ENCODE measurements at places on chromosomes 1 and 21.

- no peak for DNase-seq
Observed at GRCh38 chr1:43340559-43340958, 2.9 kb downstream of the MPL start.

DNA sequence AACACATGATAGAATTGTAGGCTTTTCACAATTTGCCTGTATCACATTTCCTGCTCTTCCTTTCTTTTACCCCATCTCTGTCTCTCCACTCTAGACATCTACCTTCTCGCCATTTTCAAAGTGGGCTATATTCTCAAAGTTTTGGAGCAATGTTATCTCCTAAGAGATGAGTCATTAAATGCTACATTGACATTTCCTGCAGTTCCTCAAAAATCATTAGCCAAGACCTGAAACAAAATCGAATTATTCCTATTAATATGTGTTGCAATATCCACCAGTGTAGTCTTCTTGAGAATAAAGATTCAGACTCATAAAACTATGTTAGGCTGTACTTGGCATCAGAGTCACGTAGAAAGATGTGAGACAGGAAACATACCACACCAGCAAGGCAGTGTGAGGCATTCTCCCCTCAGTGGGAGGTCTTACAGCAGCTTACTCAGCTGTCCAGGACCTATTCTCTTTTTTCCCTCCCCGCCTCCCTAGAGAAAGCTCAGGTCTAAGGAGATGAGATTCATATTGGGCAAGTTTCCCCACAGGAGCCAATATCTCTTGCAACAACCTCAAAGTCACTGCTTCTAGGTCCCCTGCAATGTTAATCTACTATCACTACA, 38.8 kb downstream of the FRRS1 start:
- no peak for DNase-seq

GRCh38 chr1:65456481-65456880, 36.0 kb downstream of the LEPR start:
- no peak for DNase-seq

GRCh38 chr1:30275926-30276764, 447.2 kb downstream of the MATN1 start:
- no peak for DNase-seq

- no peak for DNase-seq
Observed at GRCh38 chr1:27152829-27153548, 1.9 kb downstream of the SLC9A1 start.

DNA sequence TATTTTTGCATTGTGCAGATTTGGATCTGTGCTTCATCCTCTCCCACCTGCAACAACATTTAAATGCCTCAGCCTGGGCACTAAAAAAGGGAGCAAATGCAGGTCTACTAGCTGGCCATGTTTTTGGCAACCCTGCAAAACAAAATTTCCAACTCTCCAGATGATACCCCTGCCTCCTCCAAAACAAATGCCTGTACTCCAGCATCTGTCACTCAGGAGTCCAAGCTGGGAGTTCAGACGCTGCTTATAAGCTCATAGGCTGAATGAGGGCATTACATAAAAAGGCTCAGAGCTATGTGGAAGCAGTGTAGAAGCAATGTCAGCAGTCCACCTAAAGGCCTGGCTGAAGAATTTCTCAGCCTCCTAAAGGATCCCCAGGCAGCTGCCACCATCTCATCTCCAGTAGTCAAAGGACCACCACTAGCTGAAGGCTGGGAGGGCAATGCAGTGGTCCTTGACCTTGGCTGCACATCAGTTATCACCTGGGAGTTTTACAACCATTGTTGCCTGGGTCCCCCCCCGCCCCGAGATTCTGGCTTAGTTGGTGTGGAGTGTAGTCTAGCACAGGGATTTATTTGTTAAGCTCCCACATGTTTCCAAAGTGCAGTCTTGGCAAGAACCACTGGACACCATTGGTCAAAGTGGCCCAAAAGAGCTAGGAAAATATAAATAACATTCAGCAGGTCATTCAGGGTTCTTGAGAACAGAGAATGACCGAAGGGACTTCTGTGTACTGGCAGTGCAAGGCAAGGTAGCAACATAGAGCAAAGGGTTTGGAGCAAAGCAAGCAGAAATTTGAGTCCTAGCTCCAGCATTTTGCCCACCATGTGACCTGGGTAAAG, 57.2 kb downstream of the ITPKB start:
- DNase-seq: no peak

- no peak for DNase-seq
Observed at GRCh38 chr21:15249285-15249993, 184.6 kb upstream of the NRIP1 start.

GRCh38 chr1:63703701-63704107, 70.1 kb upstream of the ROR1 start:
- DNase-seq: no peak

DNA sequence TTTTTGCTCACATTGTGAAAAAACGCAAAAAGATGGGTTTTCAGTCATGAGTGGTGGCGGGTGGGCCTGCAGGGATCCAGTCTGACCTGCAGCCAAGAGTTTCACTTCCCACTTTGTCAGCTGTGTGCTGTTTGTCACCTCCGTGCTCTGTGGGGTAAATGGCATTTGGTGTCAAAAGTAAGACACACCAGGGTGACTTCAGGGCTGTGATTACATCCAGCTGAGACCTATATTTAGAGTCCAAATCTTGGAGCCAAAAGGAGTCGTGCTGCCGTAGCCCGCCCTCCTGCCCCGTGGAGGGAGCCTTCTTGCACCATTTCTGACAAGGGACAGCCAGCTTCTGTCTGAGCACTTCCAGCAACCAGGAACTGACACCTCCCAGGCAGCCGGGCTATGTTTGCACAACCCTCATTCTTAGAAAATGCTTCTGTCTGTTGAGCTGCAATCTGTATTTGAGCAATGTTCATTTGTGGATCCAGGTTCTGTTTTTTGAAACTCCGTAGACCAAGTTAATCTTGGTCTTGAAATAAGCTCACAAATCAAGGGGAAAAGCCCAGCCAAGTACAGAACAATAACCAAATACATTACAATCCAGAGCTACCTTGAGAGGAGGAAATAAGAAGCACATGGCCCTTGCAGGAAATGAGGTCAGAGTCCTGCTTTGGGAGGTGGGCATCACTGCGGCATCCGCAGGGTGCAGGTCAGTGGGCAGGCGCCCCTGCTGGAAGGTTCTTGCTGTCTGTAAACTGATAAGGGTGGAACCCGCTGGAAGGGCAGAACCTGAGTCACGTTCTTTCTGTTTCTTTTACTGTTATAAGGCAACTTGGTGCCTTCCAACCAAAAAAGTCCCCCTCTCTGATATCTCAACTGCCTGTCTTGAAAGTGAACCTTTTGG, 14.4 kb downstream of the ABCG1 start:
- DNase-seq: no peak

DNA sequence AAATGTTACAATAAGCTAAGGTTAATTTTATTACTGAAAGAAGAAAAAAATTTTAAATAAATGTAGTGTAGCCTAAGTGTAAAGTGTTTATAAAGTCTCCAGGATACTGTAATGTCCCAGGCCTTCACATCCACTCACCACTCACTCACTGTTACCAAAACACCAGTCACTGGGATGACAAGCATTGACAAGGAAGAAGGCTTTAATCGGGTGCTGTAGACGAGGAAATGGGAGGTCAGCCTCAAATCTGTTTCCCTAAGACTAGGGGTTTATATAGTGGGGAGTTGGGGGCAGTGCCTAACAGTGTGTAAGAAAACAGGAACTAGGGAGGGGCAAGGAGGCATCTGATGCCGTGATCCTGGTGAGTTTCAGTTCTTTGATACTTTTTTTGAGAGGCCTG, 69.4 kb downstream of the CHRM3 start:
- no peak for DNase-seq

GRCh38 chr1:17199267-17200044, 5.5 kb upstream of the PADI1 start:
- no peak for DNase-seq

DNA sequence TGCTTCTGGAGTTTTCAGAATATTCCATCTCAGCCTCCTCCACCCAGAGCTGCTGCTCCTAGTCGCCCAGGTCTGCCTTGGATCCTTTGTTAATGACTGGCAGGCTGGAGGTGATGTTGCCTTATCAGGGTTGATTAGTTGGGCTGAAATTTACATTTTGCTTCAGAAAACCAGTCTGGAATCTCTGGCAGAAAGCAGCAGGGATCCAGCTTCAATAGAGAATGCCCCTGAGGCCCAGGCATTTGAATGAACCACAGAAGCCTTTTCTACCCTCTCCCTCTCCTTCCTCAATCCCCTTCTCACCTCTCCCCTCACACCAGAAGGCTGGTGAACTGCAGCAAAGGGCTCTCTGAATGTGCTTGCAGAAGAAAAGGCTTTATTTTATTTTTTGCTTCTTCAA, 83.2 kb downstream of the PLXNA2 start:
- DNase-seq: no peak

- no peak for DNase-seq
Observed at GRCh38 chr1:28239004-28239403, 3.1 kb downstream of the ATP5IF1 start.

DNA sequence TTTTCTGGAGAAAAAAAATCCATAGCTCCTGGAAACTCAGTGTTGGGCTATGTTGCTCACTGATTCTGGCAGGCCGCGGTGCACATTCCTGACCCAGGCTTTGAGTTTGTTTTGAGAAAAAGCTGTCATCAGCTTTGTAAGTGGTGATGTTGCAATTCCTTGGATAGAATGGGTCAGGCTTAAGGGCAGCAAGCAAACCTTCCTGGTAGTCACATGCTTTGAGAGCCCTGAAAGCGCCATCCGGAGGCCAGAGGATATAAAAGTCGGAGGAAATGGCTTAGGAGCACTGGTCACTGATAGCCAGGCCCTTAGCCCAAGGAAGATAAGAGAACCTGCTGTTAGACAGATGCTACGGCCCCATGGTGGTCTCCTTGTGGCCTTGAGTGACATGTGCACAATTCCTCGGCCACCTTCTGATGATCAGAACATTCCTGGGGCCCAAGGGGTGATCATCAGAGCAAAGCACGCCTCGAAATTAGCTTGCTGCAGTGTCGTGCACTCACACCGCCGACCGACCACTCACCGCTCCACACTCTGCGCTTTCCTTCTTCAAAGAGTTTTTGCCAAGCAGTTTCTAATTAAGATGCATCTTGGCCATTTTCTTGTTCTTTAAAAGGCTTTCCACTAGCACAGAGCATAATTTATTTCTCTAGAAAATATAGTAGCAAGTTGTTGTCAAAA, 78.6 kb downstream of the MAN1C1 start:
- peak; percentile 46 for DNase-seq

DNA sequence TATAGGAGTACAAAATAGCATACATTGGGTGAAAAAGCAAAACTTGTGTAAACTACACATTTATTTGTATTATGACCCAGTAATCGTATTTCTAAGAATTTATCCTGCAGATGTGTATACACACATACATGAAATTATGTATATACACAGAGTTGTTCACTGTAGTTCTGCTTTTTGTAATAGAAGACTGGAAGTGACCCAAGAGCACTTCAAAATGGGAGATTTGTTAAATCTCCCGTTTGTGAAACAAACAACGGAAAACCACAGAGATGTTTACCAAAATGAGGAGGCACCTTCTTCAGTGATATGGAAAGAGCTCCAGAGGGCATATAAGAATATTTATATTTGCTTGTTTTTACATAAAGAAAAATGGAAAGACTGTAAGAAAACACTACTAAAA, 18.0 kb upstream of the MNDA start:
- no peak for DNase-seq

DNA sequence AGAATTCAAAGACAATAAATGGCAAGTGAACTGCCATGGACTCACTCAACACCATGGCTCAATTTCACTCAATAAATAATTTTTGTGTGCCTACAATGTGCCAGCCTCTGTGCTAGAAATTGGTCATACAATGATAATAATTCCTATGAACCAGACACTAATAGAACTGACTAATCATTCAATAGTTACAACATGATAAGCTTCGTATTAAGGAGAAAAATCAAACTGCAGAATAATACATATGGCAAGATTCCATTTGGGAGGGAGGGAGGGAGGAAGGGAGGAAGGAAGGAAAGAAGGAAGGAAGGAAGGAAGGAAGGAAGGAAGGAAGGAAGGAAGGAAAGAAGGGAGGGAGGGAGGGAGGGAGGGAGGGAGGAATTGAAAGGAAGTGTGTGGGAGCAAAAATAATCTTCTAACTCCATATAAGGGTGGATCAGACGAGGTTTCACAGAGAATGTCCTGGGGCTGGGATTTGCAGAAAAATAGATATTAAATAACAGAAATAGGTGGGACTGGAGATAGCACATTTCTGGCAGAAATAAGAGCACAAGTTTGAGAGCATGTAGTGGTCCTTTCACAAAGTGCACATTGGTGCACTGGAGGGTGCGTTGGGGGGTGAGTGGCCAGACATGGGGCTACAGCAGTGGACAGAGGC, 52.9 kb downstream of the JAK1 start:
- no peak for DNase-seq

- no peak for DNase-seq
Observed at GRCh38 chr1:54569339-54569738, 21.3 kb downstream of the ACOT11 start.

- DNase-seq: no peak
Observed at GRCh38 chr21:37710546-37711285, 205.5 kb downstream of the KCNJ6 start.

DNA sequence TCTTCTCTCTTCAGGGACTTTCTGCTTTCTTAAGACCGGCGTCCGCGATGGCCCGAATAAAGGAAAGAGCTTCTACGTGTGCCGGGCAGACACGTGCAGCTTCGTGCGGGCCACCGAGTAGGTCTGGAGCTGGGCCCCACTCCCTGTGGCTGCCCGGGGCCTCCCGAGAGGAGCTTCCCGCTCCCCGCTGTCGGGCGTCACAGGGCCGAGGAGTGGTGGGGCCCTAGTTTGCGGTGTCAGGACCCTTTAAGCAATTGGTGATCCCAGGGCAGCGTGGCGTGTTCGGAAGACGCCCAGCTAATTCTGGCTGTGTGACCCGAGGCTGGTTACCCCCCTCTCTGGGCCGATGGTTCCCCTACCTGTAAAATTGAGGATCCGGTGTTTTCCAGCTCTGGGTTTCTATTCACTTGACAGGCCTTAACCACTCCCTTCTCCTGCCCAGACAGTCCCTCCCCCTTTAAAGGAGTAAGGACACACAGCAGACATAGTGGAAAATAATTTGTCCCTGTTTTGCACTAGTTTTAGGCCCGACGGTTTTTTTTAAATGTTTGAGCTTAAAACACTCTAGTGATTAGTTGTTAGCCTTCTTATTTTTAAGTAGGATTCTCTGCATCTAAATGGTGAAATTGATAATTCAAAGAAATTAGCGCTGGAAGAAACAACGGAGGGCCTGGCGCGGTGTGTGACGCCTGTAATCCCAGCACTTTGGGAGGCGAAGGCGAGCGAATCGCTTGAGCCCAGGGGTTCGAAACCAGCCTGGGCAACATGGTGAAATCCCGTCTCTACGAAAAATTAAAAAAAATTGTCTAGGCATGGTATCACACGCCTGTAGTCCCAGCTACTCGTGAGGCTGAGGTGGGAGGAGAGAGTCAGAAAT, 553 bp downstream of the TTF2 start:
- DNase-seq: no peak

- DNase-seq: no peak
Observed at GRCh38 chr1:47937586-47938254, 59.5 kb downstream of the TRABD2B start.

DNA sequence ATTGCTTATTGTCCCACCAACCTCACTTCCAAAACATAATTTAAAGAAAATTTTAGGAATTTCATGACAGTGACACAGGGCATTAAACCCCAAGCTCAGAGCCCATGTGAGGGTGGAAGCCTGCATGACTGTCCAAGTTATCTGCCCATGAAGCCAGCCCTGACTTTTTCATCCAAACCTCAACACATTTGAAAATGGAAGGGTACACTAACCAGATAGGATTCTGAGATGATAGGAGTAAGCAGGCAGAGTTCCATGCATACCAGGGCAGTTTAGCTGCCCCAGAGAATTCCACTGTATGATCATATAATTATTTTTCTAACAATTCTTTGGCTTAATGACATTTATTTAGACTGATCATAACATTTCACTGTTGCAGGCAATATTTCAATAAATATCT, 986.0 kb downstream of the TTLL7 start:
- DNase-seq: no peak

GRCh38 chr1:192869308-192869940, 60.6 kb downstream of the RGS2 start:
- DNase-seq: no peak
